ENCODE measurements at places on chromosomes 11 and 22.

DNA sequence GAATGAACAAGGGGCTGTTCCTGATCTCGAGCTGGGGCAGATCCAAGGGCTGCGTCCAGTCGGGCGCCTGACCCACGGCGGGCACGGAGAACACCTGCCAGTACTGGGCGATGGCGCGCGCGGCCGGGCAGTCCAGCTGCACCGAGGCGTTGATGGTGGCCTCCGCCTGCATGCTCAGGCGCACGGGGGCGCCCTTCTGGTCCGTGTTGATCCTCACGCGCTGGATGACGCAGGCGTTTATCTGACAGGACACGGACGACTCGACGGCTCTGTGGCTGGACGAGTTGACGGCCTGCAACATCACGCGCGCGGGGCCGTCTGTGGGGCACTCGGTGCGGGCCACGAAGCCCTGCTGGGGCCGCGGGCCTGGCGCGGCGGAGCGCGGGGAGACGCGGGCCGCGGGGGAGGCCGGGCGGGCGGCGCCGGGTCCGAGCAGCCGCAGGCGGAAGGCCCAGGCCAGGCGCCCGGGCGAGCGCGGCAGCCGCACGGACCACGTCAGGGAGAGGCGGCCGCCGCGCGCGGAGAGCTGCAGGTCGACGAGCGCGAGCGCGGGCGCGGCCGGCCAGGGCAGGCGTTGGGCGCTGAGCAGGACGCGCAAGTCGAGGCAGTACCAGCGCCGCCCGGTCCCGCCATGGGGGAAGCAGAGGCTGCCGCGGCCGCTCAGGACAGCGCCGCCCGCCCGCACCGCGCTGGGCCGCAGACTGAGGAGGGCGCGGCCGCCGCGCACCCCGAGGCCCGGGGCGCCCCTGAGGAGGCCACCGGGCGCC lies 511 bp downstream of the PKDREJ start:
- DNase-seq = peak; percentile 49

DNA sequence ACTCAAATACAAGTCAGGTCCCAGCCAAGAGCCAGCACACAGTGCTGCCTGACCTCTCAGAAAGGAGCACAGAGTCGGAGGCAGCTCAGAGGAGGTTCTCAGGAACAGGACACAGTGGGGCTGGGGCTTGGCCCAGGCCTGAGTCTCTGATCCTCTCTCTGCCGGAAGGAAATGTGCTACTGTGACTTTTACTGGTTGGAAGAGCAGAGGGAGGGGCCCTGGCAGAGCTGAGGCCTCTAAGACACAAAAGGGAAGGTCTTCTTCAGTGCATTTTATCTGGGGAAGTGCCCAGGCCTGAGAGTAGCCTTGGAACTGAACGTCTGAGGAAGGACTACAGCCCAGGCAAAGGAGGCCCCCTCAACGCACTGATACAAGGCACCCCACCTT lies 16.2 kb upstream of the CASTOR1 start:
- peak; percentile 56 for DNase-seq

GRCh38 chr11:1665313-1665712 lies 31.7 kb upstream of the KRTAP5-6 start:
- no peak for DNase-seq

DNA sequence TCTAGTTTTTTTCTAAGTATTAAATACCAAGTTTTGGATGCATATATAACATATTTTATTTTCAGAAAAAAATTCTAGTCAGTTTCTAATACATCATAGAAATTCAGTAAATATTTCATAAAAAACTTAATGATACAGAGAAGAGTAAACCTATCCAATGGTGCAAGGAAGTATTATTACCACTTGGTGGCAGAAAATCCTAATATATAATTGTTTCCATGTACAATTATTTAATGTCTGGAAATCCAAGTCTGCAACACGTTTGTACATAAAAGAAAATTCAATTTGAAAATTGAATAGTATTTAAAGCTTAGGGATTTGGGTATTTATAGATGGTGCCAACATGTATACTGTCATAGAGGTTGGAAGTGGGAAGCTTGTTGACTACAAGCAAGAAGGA lies 127.0 kb downstream of the TRPC6 start:
- peak; percentile 33 for DNase-seq

DNA sequence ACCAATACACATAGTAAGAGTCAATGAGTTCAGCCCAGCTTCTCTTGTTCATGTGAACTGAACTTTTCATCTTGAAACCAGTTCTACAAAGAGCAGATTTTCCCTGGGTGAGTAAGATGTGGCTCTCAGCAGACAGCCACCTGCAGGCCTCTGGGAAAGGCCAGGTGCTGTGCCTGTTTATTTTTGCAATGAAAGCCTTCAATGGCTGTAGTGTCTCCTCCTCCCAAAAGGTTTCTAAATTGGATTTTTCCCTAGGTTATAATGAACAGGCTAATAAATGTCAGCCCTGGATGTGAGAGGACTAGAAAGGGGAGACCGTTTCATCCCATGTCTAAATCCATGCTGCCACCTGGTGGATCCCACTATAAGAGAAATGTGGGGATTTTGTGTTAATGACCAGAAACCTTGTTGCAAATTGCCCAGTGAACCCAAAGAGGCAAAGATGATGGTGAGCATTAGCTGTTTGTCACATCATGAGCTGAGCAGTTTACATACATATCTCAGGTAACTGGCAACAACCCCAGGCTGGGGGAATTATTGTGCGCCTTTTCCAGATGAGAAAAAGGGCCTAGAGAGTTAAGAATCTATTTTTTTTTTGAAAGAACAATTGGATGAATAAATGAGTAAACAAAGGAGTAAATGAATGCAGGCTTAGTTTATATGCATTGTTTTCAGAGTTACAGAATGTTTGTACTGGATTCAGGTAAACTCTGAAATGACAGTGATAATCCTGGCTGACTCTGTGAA lies 12.7 kb downstream of the C11orf91 start:
- DNase-seq = peak; percentile 89

DNA sequence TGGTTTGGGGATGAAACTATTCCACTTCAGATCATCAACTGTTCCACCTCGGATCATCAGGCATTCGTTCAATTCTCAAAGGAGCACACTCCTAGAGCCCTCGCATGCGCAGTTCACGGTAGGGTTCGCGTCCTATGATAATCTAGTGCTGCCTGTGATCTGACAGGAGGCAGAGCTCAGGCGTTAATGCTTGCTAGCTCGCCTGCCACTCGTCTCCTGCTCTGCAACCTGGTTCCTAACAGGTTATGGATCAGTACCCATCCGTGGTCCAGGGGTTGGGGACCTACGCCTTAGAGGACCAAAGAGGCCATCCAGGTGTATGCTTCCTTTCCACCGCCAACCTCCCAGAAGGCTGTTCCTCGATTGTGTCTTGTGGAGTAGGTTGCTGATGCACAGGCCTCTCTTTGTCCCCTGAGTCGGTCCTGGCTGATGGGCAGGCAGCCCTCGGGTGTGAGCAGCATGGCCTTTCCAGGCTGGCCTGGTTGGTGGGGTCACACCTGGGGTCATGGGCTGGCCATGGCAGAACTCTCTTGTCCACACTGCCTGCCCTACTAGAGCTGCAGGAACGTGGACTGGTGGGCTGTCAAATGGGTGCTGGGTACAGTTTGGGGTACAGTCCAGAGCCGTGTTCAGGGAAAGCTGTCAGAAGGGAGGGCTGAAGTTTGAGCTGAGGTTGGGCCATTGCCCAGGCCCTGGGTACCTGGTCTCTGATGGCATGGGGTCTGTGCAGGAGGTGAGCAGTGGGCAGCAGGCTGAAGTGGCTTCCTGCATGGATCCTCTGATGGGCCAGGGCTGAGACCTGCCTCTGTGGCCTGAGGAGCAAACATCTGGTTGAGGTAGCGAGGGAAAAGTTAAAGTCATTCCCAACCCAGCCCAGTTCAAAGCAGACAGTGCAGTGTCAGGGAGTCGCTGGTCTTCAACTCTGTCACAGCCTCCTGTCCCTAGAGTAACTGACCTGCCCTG lies 11.1 kb downstream of the PRDM11 start:
- DNase-seq = no peak

All from choroid plexus epithelial cell (primary cell).